Midbrain (tissue), 1 donor: ENCODE measurements at places on chromosomes 16 and 17.

- no peak for DNase-seq
Measured at GRCh38 chr17:34879146-34879545, 82.1 kb downstream of the CCT6B start.

DNA sequence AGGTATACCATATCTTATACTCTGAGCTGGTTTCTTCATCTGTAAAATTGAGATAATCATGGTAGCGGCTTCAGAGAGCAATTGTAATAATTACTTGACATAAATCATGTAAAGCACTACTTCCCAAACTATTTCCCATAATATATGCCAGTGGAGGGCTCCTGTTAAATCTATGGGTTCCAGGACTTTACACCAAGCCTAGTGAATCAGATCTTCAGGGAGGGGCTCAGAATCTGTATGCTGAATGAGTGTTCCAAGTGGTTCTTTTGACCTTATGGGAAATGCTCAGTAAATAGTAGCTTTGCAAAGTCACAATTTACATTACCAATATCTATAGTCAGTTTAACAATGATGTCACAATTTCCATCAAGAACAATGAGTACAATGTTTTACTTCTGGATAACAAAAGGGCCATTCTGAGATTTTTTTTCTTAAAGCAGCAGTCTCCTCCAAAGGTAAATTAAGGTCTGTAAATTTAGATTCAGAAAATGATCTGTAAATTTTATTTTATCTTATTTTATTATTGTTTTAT lies 50.9 kb upstream of the NLK start:
- DNase-seq: no peak

DNA sequence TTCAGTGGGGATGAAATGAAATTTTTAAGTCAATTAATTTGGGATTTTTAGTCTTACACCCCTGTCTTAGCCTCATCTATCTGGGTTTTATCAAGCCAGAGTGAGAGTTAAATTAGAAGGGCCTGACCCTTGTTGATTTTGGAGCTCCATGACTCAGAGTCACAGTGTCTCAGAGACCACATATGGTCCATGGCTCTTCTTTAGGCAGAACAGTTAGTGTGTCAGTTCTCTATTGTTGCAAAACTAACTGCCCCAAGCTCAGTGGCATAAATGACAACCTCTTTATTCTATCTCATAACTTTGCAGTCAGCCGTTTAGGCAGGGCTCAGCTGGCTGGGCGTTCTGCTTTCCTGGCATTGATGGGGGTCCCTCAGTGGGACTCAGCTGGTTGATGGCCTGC lies 44.7 kb downstream of the IRF8 start:
- no peak for DNase-seq

DNA sequence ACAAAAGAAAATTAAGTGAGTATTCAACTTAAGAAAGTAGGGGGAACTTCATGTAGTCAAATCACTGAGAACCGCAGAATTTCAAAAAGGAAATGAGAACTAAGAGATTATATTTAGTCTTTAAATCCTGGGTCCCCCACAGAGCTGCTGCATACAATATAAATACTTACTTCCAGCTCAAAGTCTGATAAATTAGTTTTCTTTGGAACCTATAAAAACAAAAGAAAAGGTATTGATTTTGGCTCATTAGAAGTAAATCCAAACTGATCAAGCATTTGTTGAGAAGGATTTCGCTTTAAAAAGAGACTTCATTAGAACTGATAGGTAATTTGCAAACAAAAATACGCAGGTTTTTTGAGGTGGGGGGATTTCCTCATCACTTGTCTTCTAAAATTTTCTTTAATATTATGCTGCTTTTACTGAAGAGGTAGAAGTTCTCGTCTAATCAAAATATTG lies 21.9 kb downstream of the PARN start:
- DNase-seq: no peak

- no peak for DNase-seq
Measured at GRCh38 chr17:41792845-41793783, 6.6 kb upstream of the JUP start.

DNA sequence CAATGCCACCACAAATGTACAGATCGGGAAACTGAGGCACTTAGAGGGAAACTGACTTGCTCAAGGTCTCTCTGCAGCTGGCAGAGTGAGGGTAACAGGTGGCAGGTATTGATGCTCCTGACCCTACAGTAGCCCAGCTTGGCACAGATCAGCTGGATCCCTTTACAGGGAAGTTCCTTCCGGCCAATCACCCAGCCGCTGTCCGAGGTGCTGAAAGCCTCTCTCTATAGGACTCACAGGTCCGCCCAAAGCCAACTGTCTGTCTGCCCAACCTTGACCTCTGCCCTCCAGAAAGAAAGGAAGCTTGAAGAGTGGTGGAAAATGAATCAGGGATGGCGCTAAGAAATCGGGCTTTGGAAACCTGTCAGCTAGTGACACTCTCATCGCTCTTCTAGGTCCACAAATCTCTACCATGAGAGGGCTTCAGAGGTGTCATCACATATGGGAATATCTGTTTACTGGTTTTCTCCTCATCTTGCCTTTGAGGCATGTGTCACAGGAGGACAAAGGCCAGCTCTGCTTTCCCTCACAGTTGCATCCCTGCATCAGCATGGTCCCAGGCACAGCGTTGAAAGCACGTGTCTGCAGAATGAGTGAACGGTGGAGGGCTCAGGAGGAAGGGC lies 246.2 kb downstream of the KATNIP start:
- no peak for DNase-seq

DNA sequence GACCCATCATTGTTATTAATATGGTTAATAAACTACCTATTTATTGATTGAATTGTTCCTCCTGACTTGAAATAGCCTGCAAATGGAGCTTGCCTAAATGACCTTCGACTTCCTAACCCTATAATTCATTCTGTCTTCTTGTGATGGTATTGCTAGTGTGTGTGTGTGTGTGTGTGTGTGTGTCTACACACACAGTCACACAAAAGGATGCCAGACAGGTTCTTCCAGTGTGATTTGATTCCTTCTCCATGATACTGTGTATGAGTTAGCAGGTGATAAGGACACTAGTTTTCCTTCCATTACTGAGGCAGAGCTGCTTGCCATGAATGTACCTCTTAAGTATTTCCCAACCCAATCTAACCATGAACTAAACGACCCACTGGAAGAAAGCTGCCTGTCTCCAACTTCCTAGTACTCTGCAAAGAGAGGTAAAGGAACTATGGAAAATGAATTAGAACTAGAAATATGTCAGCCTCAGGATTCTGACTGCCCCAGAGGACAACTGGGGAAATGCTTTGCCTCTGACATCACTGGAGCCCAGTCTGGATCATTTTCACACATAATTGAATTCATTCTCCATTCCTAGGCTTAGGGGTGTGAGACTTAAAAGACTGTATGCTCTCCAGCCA lies 3.5 kb upstream of the CDC6 start:
- DNase-seq: no peak

DNA sequence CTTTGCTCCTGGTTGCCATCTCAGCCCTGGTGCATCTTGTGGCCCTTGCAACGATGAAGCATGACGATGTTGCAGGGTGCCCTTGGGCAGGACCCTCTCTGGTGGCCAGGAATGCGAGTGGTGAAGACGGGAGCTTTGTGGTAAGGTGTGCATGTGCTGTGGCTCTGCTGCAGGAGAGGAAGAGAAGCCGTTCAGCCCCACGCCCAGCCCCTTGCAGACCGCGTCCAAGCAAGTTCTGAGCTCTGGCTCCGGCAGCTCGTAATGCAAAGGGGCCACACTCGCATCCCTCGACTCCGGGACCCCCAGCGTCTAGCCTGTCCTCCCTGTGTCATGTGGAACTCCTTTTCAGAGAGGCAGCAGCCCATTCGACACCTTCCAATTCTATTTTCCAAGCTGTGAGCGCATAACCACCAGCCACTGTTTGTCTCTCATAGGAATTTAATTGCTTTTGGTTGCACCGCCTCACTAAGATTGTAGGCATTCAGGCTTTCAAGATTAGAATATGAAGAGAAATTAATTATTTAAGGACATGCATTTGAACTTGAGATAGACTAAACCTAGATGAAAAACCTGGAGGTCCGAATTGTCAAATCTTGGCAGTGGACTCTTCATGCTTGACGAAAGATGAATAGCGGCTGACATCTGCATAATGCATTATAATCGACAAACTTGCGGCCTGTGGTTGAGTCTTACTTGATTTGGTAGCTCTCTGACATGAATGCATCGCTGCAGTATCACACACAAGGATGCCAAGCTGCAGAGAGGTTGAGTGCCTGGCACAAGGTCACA lies 21.1 kb upstream of the KCNG4 start:
- no peak for DNase-seq

GRCh38 chr17:45234641-45235415 lies 13.1 kb downstream of the FMNL1 start:
- no peak for DNase-seq

GRCh38 chr17:61491981-61492380 lies 39.8 kb downstream of the TBX4 start:
- no peak for DNase-seq

- no peak for DNase-seq
Measured at GRCh38 chr16:88453611-88454522, 787 bp downstream of the ZFPM1 start.

GRCh38 chr17:43467981-43468581 lies 15.7 kb upstream of the DHX8 start:
- DNase-seq: no peak

GRCh38 chr17:65918916-65919315 lies 273.0 kb downstream of the CEP112 start:
- no peak for DNase-seq

- no peak for DNase-seq
Measured at GRCh38 chr17:42310787-42311215, 22.5 kb downstream of the STAT5A start.
